Non-pigmented ciliary epithelial cell (primary cell): ENCODE measurements at places on chromosomes 11 and 22.
A peak's percentile ranks its signal among the peaks of the same experiment; 100 is the strongest.

GRCh38 chr22:42932857-42933484 lies 75.9 kb upstream of the ARFGAP3 start:
- DNase-seq, result no peak

GRCh38 chr11:12494699-12495098 lies 117.3 kb downstream of the PARVA start:
- DNase-seq, result peak; percentile 67

DNA sequence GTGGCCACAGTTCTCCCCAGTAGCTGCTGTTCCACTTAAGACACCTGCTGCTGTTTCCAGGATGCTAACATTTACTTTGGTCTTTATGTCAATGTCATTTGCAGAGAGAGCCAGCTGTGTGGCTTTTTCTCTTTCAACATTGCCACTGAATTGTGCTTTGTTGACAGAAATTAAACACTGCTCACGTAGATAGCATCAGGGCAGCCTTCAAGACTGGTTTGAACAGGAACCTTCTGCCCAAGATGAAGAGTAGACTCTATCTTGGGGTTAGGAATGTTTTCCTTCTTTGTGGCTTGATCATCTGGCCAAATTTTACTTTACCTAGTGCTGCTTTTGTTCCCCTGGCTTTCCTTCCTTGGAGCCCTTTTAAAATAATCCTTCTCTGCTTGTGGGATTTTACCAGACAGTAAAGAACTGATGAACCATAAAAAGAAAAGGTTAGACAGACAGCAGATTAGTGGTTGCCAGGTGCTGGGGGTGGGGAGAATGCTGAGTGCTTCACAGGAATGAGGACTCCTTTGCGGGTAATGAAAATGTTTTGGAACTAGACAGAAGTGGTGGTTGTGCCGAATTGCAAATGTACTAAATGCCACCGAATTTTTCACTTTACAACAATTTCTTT lies 22.7 kb upstream of the XBP1 start:
- DNase-seq, result no peak

GRCh38 chr11:27977031-27977430 lies 130.9 kb downstream of the KIF18A start:
- peak; percentile 40 for DNase-seq

DNA sequence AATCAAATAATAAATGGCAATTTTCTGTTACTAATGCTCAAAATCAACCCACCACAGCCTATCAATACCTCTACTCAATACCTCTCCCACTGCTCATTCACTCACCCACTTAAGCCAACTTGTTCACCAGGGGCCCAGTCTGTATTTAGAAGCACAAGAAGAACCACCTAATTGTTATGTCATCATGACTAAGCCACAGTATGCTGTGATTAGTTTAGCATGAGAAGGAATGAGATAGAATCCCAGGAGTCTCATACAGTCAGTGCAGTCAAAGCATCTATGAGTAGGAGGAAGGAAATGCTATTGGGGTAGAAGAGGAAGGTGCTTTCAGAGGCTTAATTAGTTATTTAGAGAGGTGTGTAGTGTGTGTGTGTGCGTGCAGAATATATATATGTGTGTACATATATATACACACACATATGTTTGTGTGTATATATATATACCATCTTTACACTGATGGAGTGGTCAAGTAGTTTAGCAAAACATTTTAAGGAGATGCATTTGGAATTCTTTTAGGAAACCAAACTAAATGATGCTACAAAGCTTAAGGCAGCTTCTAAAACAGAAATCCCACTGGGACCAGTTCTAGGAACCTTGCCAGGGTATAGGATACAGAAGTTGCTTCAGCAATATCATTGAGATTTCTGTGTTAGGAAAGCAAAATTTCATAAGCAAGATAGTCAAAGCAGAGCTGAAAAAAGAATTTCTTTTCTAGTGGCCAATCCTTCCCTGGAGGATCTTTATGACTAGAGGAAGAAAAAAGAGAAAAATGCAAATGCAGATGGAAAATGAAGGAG lies 27.5 kb downstream of the KCNA4 start:
- DNase-seq, result no peak

GRCh38 chr11:62011881-62012280 lies 44.4 kb upstream of the FTH1 start:
- no peak for DNase-seq

DNA sequence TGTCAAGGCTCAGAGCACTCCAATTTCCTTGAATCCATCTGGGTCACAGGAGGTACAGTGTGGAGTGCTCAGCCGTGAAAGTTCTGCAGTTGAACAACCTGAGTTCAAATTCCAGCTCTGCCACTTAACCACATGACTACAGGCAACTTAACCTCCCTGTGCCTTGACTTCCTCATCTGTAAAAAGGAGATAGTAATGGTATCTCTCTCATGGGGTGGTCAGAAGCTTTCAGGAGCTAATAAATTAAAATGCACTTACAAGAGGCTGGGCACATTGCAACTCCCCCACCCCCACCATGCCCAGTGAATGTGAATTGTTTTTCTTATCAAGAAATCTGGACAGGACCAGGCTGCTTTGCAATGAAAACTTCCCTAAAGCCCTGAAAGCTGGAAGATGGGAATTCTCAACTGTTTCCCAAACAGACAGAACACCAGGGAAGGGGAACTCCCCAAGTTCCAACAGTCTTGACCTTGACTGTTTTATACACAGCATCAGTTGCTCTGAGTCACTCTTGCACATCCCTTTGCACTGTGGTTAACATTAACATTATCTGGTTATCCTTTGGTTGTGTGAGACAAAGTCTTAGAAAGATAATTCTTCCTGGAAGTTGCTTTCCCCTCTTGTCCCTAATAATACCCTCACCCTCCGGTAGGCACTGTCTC lies 137.0 kb downstream of the SLC1A2 start:
- no peak for DNase-seq

DNA sequence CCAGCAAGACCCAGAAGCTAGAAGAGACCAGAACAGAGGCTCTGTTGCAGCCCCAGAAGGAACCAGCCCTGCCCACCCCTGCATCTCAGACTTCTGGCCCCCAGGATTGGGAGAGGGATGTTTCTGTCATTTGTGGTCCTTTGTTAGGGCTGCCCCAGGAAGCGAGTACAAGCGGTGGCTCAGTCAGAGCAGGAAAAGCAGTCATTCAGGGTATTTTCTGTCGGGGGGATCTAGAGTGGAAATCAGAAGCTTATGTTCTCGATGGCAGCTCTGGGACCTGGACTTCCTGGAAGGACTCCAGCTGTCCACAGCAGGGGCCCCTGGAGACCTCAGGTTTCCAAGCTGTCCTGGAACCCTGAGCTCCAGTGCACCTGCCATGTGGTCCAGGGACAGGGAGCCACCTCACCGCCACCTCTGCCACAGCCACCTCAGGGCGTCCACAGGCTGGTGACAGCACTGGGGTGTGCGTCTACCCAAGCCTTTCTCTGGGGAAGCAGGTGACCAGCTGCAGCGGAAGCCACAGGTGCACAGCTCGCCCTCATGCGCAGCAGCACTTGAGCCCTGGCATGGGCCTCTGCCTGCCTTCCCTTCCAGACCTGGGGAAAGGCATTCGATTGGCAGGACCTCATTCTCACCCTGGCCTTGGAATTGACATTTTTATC lies 2.6 kb downstream of the KRTAP5-5 start:
- DNase-seq, result no peak

GRCh38 chr22:30332551-30332950 lies 5.8 kb upstream of the TBC1D10A start:
- no peak for DNase-seq

DNA sequence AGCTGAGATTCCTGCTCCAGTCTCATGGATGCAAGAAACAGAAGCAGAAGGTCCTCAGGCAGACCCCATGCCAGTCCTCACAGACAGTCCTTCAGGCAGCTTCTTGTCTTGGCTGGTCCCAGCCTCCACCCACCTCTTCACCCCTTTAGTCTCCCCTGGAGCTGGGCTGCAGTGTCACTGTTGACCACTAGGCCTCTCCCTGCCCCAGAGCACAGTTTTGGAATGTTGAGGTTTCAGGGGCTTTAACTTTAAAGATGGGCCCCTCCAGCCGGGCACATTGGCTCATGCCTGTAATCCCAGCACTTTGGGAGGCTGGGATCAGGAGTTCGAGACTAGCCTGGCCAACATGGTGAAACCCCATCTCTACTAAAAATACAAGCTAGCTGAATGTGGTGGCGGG lies 39.5 kb upstream of the GCAT start:
- DNase-seq, result no peak

DNA sequence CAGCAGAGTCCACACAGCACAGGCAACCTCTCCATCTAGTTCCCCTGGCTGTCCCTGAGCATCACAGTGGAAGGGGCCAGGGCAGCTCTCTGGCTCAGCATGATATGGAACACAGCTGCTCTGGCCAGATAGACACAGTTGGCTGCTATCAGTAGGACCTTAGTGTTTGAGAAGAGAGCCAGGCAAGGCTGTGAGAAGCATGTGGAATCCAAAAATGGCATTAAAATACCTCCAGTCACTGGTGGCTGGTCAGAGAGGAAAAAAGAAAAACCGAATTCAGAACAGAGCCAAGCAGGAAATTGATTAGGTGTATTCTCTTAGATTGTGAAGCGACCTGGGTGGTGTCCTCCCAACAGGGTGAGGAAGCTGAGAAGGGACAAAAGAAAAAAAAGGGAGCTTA lies 27.9 kb downstream of the SERPINH1 start:
- DNase-seq, result no peak

GRCh38 chr22:17823964-17824363 lies 49.7 kb upstream of the BID start:
- DNase-seq, result no peak

DNA sequence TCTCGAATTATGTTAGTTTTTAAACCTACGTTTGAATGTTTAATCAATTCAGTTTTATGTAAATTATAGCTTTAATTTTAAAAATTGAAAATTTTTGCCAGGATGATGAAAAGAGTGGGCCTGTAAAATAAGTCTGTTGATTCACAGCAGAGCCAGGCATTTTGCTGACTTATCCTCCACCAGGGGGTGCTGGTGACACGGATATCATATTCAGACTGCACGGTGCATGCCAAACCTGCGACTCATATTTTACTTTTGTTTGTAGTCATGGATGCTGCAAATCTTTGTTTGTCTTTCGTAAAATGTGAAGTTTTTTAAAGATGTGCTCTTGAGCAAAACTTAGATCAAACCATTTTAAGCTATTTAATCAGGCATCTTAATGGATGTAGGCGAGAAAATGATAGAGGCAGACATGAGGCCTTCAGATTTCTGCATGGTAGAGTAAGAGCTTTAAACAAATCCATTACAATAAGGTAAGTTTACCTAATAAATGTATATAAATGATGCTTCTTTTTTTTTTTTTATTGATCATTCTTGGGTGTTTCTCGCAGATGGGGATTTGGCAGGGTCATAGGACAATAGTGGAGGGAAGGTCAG lies 3.6 kb upstream of the OR8B3 start:
- peak; percentile 70 for DNase-seq

- no peak for DNase-seq
Observed at GRCh38 chr11:72191961-72192381, at the start of gene FOLR1. Gene FOLR1 (plus strand): TSS chr11:72192140. CDS start chr11:72192174, 34 bp downstream.

GRCh38 chr11:2302306-2302895 lies 588 bp downstream of the TSPAN32 start:
- no peak for DNase-seq

DNA sequence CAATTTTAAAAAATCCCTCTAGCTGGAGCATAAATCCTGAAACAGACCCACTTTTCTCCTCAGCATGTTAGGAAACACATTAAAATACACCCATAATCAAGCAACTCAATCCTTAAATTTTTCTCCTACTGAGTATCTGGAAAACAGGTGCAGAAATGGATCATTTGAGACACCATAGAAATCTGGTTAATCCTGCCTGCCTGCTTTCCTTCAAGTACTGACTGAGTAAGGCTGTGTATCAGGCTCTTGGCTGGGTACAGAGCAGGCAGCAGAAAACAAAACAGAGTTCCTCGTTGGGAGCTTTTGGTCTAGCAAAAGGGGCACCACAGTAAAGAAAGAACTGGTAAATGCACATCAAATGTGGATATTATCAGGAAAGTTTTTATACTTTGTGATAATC lies 1.9 kb downstream of the KCNQ1OT1 start:
- DNase-seq, result no peak

DNA sequence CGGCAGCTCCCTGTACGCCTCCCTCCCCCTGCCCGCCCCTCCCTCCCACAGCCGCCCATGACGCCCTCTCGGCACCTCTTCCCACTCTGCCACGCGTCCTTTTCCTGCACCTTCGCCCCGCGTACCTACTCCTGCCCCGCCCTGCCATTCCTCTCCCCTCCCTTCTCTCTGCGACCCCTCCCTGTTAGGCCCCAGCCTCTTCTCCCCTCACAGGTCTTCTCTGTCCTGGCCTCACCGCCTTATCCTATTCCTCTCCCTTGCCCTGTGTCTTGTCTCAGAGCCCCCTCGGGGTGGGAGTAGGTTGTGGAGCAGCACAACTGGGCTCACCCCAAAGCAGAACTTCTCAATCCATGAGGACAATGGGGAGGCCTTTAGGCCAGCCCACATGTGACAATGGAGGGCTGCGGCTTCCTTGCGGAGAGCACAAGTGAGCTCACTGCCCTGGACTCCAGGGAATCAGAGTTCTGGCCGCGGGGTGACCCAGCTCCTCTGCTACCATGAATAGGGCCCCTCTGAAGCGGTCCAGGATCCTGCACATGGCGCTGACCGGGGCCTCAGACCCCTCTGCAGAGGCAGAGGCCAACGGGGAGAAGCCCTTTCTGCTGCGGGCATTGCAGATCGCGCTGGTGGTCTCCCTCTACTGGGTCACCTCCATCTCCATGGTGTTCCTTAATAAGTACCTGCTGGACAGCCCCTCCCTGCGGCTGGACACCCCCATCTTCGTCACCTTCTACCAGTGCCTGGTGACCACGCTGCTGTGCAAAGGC lies 539 bp downstream of the SLC35C1 start:
- no peak for DNase-seq

- DNase-seq, result no peak
Observed at GRCh38 chr22:50360578-50360977, 17.5 kb downstream of the PPP6R2 start.

GRCh38 chr11:118087931-118088330 lies 1.2 kb upstream of the SMIM35 start:
- DNase-seq, result no peak

- DNase-seq, result no peak
Observed at GRCh38 chr22:34880662-34881061, 185.3 kb upstream of the ISX start.

GRCh38 chr11:14359501-14360031 lies 583 bp upstream of the RRAS2 start:
- DNase-seq, result no peak

DNA sequence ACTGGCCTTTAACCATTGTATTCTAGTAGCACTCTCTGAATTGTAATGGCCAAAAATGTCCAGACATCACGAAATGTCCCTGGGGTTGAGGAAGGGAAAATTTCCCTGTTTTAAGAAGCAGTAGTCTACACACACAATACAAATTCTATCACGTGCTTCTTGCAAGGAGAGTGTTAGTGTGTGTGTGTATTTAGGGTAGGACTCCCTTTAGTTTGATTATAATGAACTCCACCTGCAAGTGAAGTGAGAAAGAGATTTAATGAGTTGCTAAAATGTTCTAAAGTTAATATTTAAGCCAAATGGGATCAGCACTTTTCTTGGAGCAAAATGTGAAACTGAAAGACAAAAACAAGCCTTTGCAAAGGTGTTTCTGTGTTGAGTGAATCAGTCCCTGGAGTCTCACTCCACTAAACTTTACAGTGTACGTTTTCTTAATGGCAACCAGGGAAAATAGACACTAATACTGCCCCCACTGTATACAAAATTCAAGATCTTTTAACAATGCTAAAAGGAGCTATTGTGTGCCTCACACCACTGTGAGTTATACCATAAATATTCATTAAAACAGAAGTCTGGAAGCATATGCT lies 590.3 kb upstream of the TENM4 start:
- no peak for DNase-seq

- DNase-seq, result peak; percentile 24
Observed at GRCh38 chr11:8649361-8649760, 33.1 kb downstream of the TRIM66 start.

GRCh38 chr11:5922749-5923426 lies 19.2 kb upstream of the OR56A3 start:
- DNase-seq, result no peak
